Activated T-helper 1 cell treated with anti-CD3 and anti-CD28 coated beads, Interleukin-12 subunit alpha, Interleukin-12 subunit beta, Interleukin-2, Interleukin-4 antibody, amounts not matched to agents 30 ng/mL and 10 ng/mL and 1 ng/mL, durations not matched to agents 14 hours and 24 hours and 36 hours (primary cell): ENCODE measurements at places on chromosomes 5 and 9.
A peak's percentile ranks its signal among the peaks of the same experiment; 100 is the strongest.

DNA sequence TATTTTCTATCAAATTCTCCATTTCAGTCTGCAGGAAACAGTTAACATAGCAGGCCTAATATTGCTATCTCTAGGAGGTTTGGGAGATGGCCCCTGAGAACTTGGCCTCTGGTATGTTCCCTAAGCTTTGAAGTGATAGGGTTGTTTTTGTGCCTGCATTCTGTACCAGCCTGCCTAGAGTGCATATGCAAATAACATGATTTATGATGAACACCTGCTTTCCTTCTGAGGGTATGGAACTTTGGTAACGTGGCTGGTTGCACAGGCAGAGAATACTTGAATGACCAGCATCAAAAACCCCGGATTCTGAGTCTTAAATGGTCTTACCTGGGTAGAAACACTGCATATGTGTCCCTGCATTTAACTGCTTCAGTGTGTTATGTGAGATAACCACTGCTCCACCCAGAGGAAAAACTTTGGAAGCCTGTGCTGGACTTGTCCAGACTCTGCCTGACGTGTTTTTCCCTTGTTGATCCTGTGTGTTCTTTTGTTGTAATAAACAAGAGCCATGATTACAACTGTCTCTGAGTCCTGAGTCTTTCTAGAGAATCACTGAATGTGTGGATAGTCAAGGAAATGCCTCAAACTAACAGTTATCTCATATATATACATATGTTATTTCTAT is 111.3 kb upstream of the ABCA1 start:
- no peak for DNase-seq
- H3K4me1 ChIP-seq = no peaks in the 10 kb centered on the region
- no peak overlapping the region for H3K27ac ChIP-seq
- H3K4me3 ChIP-seq = no peak overlapping the region
- no peaks in the 10 kb centered on the region for H3K36me3 ChIP-seq

DNA sequence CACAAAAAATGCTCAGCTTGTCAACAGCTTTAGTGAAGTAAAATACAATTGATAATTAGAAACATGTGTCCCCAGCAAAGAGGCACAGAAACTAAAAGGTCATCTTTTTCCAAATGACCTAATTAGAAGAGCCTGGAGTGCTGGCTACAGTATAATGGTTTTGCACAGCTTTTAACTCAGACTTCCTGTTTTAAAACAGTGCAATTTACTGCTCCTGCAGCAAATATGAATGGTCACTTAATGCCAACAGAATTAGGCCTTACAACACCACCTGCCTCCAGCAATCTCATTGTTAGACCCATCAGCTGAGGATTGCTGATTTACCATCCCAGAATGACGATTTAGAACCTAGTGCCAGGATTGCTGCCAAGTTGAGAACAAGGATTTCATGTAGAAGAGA is 239.3 kb downstream of the CETN3 start:
- no peaks in the 10 kb centered on the region for H3K36me3 ChIP-seq
- no peaks in the 10 kb centered on the region for H3K4me1 ChIP-seq
- no peak overlapping the region for H3K27ac ChIP-seq
- H3K4me3 ChIP-seq = no peak overlapping the region

GRCh38 chr5:8700671-8701070 is 831.7 kb downstream of the MTRR start:
- DNase-seq = no peak
- H3K4me1 ChIP-seq = no peaks in the 10 kb centered on the region
- H3K4me3 ChIP-seq = no peak overlapping the region
- no peaks in the 10 kb centered on the region for H3K27me3 ChIP-seq

- no peaks in the 10 kb centered on the region for H3K36me3 ChIP-seq
- H3K4me1 ChIP-seq = no peaks in the 10 kb centered on the region
- H3K27ac ChIP-seq = no peak overlapping the region
- H3K4me3 ChIP-seq = no peak overlapping the region
- DNase-seq = no peak
Observed at GRCh38 chr9:134887219-134887618, 6.6 kb downstream of the FCN2 start.

- peaks cover 13% of the 10 kb centered on the region for H3K27me3 ChIP-seq
- no peak overlapping the region for H3K27ac ChIP-seq
Observed at GRCh38 chr9:128001779-128002298, 21.1 kb upstream of the EEIG1 start.

GRCh38 chr9:72952914-72953313 is at the start of gene ALDH1A1:
Gene ALDH1A1, minus strand, starts transcription at chr9:72953053. Its CDS starts 53 bp downstream, at chr9:72953000.
- H3K27me3 ChIP-seq = peaks cover 15% of the 10 kb centered on the region
- H3K27ac ChIP-seq = no peak within 1 kb of the TSS
- no peaks in the 10 kb centered on the region for H3K4me1 ChIP-seq
- no peak for DNase-seq

GRCh38 chr5:59713498-59713844 is 180.1 kb downstream of the PDE4D start:
- H3K27me3 ChIP-seq = no peaks in the 10 kb centered on the region
- no peak for DNase-seq
- no peak overlapping the region for H3K27ac ChIP-seq
- no peaks in the 10 kb centered on the region for H3K36me3 ChIP-seq
- H3K4me3 ChIP-seq = no peak overlapping the region

- H3K4me3 ChIP-seq = no peak overlapping the region
- no peaks in the 10 kb centered on the region for H3K4me1 ChIP-seq
- DNase-seq = no peak
Observed at GRCh38 chr9:69151506-69151905, 22.6 kb upstream of the TJP2 start.

DNA sequence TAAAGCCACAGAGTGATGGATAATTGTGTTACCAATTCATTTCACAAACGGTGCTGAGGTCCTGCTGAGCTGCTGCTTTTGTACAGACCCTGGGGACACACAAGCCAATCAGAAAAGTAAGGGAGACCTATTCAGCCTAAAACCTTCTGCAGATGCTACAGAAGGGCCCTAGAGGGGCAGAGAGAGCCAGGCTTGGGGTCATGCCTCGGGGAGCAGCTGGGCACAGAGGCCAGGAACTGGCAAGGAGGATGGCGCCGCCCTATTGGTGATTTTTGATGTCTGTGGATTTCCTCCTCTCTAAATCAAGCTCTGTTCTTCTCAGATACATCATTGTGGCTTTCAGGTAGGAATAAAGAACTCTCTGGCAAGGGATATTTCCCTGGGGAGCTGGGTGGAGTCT is 181.9 kb downstream of the ZNF462 start:
- no peaks in the 10 kb centered on the region for H3K36me3 ChIP-seq
- DNase-seq = no peak
- H3K4me1 ChIP-seq = no peaks in the 10 kb centered on the region
- H3K27ac ChIP-seq = no peak overlapping the region
- no peaks in the 10 kb centered on the region for H3K27me3 ChIP-seq

GRCh38 chr9:88537761-88538091 is 2.7 kb downstream of the NXNL2 start:
- peaks cover 29% of the 10 kb centered on the region for H3K27me3 ChIP-seq
- H3K27ac ChIP-seq = no peak overlapping the region
- peaks cover 7% of the 10 kb centered on the region for H3K4me1 ChIP-seq
- DNase-seq = peak; percentile 50
- no peaks in the 10 kb centered on the region for H3K36me3 ChIP-seq
- no peak overlapping the region for H3K4me3 ChIP-seq

DNA sequence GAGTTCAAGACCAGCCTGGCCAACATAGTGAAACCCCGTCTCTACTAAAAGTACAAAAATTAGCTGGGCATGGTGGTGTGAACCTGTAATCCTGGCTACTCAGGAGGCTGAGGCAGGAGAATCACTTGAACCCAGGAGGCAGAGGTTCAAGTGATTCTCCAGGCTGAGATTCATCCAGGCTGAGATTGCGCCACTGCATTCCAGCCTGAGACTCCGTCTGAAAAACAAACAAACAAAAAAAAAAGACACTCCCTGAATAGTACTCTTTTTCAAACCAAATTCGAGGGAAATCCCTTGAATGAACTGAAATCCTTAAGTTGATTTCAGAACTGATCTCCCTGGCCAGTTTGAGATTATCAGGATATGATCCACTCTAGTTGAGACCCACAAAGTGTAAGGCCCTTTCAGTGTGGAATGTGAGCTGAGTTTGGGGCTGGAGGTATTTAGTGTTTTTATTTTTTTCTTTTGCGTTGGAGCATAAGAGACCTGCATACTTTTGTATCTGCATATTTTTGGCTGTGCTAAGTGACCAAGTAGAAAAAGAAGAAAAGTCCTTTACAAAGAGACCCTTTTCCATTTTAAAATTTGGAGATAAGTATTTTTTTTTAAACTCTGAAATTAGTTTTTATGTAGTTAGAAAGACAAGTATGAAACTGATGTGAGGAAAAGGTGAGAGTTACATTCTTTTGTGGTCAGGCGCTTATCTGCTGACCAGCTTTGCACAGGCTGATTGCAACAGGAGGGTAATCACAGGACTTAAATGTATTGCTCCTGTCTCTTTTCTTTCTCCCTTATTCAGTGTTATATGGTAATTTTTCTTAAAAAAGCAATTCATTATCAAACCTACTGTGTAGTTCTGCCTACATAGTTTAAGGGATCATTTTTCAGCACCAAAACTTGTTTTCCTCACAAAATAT is 42.9 kb downstream of the TMEFF1 start:
- H3K27ac ChIP-seq = no peak overlapping the region
- no peak for DNase-seq
- H3K4me3 ChIP-seq = no peak overlapping the region
- no peaks in the 10 kb centered on the region for H3K4me1 ChIP-seq

DNA sequence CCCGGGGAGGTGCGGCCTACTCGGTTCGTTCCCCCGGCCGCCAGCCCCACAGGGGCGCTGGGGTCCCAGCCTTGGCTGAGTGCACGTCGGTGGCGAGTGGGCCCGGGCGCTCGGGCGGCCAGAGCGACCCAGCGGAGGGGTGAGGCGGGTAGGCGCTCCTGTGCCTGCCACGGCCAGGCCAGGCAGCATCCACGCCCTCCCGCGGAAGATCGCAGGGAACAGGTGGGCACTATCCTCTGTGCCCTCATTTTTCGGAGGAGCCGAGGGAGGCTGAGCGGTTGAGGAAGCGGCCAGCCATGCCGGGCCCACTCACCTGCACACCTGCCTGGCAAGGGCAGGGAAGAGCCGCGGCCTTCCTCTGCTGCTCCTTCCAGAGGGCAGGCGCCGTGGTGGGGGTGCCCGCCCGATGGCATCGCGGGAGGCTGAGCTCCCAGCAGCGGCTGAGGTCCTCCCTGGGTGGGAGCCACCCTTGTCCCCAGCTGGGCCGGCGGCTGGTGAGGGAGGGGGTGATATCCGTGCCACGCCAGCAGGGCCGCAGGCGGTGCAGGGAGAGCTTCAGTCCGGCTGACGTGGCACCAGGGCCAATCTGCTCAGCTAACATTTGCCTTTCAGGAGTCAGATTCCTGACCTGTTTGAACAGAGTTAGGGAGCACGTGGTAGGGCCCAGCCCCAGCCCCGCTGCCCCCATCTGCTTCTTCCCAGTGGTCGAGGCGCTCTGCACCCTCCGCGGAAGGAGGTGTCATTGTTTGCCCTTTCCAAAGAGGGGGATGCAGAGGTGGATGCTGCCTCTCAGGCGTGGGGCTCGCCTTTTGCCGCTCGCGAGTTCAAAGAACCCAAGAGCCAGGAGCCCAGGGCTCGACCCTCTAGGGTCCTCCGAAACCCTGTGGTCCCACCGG is 1.6 kb upstream of the SEC16A start:
- peaks cover 23% of the 10 kb centered on the region for H3K4me1 ChIP-seq
- peak overlapping the region; percentile 70 for H3K4me3 ChIP-seq
- peaks cover 7% of the 10 kb centered on the region for H3K36me3 ChIP-seq
- no peak for DNase-seq
- H3K27ac ChIP-seq = peak overlapping the region; percentile 40

GRCh38 chr9:107280543-107280942 is 2.5 kb upstream of the RAD23B start:
- H3K36me3 ChIP-seq = no peaks in the 10 kb centered on the region
- DNase-seq = no peak
- H3K4me3 ChIP-seq = peak overlapping the region; percentile 4
- peaks cover 4% of the 10 kb centered on the region for H3K27me3 ChIP-seq
- peaks cover 41% of the 10 kb centered on the region for H3K4me1 ChIP-seq
- peak overlapping the region; percentile 6 for H3K27ac ChIP-seq

GRCh38 chr9:35653611-35654010 is 2.9 kb upstream of the SIT1 start:
- peaks cover 49% of the 10 kb centered on the region for H3K4me1 ChIP-seq
- no peak overlapping the region for H3K4me3 ChIP-seq
- no peak for DNase-seq
- H3K27me3 ChIP-seq = peaks cover 2% of the 10 kb centered on the region
- peaks cover 6% of the 10 kb centered on the region for H3K36me3 ChIP-seq

DNA sequence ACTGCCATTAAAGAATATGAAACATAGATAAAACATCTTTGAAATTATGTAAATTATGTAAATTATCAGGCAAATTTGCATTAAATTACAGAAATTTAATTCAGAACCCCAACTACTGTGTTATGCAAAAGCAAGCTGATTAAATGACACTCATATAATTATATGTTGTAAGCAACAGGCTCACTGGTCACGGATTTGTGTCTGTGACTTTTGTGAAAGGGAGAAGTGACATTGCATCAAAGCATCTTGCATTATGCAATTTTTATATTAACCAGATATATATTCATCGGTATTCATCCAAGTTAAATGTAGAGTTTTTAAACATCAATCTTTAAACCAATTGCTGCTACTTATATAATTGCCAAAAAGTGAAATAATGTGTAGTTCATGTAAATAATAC is 13.0 kb upstream of the GLIPR2 start:
- no peak overlapping the region for H3K27ac ChIP-seq
- H3K36me3 ChIP-seq = peaks cover 10% of the 10 kb centered on the region
- H3K4me3 ChIP-seq = no peak overlapping the region

DNA sequence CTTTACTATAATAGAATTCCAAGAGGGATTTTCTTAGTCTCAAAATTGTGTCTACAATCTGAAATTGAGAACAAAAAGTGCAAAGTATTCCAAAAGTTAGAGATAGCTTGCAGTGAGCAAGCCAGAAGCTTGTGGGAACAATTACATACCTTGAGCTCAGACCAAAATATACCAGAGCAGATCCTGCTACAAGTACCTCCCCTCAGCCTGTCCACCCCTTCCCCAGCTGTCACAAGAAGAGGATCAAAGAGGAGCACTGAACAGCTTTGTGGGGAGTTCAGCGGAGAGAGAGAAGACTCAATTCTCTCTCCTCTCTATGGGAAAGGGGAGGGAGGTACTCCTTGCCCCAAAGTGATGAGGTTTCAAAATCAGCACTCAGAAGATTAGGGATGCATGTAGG is 869.2 kb upstream of the DMAC1 start:
- peaks cover 1% of the 10 kb centered on the region for H3K27me3 ChIP-seq
- no peak overlapping the region for H3K27ac ChIP-seq
- no peaks in the 10 kb centered on the region for H3K4me1 ChIP-seq
- no peak overlapping the region for H3K4me3 ChIP-seq
- no peaks in the 10 kb centered on the region for H3K36me3 ChIP-seq

DNA sequence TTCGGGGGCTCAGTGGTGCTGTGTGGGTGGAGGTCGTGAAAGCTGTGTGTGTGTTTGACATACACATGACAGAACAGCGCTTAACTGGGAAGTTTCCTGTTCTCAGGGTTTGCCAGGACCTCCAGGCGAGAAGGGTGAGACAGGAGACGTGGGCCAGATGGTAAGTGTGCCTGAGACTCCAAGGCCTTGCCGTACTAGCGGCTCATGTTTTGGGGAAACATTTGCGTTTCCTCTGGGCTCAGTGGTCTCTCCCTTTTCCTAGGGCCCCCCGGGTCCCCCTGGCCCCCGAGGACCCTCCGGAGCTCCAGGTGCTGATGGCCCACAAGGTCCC is 68.3 kb upstream of the FCN2 start:
- no peaks in the 10 kb centered on the region for H3K36me3 ChIP-seq
- DNase-seq = no peak
- no peaks in the 10 kb centered on the region for H3K4me1 ChIP-seq
- H3K27me3 ChIP-seq = no peaks in the 10 kb centered on the region
- H3K27ac ChIP-seq = no peak overlapping the region

GRCh38 chr5:65742565-65743231 is 20.7 kb downstream of the NLN start:
- H3K36me3 ChIP-seq = no peaks in the 10 kb centered on the region
- peaks cover 16% of the 10 kb centered on the region for H3K4me1 ChIP-seq
- DNase-seq = no peak
- H3K27me3 ChIP-seq = peaks cover 3% of the 10 kb centered on the region
- H3K27ac ChIP-seq = no peak overlapping the region
